ENCODE measurements at places on chromosomes 16 and 17.
A peak's percentile ranks its signal among the peaks of the same experiment; 100 is the strongest.

DNA sequence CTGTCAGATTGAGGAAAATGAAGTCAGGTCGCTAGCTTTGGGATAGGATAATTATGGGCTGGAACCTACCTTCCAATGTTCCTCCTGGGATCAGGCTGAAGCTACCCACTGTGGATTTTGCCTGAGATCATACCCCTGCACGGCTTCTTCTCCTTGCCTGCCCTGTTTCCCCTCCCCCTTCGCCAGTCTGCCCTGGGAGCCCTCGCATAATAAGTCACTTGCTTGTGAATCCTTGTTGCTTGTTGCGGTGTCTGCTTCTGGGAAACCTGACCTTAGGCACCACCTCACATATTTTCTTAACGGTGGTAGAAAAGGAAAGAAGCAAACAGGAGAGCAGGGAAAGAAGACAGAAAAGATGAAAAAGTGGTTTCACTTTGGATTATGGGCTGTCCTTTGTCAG lies 13.3 kb upstream of the PMP22 start:
- DNase-seq = no peak

DNA sequence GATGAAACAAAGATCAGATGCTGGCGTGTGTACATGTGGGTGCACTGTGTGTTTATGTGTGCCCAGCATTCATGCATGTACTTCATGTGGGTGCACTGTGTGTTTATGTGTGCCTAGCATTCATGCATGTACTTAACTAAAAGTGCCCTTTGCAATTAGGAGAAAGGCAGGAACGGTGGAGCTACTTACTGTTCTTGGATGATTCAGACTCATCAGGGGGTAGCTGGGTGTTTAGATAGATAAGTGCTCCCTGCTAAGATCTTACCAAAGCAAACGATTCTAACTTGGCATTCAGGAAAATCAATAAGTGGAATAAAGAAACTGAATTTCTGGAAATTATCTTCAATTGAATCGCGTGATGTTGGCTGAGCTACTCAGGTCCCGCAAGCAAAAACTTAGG lies 8.6 kb upstream of the MYH2 start:
- no peak for DNase-seq

DNA sequence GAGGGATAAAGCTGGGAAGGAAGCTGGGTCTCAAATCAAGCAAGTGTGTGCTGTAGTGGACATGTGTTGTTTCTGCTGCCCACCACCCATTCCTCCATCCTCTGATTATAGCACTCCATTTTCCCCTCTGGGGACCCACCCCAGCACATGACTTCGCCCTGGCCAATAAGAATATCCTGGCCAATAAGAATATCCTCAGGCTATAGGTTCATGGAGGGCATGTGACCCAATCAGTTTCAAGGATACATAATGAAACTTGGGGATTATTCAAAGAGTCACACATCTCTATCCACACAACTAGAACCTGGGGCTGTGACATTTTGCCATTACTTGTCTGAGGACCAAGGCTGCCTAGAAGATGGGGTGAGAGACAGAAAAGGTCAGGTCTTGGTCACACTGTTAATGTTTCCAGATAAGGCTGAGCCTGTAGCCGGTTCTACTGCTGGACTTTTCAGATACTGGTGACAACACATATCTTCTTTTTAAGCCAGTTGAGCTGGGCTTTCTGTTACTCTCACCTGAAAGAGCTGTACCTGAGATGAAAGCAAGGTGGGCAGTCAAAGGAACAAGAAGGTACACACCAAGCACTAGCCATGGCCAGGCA lies 33.7 kb downstream of the MYO18A start:
- no peak for DNase-seq

- no peak for DNase-seq
Measured at GRCh38 chr17:19750835-19751234, 2.7 kb upstream of the ALDH3A1 start.

GRCh38 chr17:27494192-27495091 lies 38.2 kb downstream of the KSR1 start:
- DNase-seq = peak; percentile 51

GRCh38 chr17:76239538-76240274 lies 587 bp downstream of the RNF157 start:
- DNase-seq = no peak

DNA sequence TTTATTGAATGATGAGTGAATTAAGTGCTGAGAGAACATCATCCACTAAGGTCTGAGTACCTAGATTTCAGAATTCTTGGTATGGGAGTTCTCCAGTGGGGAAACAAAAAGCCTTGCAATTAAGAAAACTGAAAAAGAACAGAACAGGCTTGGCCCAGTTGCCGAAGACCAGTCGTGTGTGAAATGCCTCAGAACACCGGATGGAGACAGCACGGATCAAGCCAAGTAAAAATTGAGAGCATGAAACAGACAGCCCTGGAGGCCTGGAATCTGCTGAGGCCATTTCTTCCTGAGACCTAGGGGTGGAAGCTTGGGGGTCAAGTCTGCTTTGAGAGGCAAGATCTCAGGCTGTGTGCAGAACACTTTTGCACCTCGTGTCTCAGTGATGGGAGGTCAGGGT lies 43.3 kb downstream of the GRIN2A start:
- DNase-seq = no peak

DNA sequence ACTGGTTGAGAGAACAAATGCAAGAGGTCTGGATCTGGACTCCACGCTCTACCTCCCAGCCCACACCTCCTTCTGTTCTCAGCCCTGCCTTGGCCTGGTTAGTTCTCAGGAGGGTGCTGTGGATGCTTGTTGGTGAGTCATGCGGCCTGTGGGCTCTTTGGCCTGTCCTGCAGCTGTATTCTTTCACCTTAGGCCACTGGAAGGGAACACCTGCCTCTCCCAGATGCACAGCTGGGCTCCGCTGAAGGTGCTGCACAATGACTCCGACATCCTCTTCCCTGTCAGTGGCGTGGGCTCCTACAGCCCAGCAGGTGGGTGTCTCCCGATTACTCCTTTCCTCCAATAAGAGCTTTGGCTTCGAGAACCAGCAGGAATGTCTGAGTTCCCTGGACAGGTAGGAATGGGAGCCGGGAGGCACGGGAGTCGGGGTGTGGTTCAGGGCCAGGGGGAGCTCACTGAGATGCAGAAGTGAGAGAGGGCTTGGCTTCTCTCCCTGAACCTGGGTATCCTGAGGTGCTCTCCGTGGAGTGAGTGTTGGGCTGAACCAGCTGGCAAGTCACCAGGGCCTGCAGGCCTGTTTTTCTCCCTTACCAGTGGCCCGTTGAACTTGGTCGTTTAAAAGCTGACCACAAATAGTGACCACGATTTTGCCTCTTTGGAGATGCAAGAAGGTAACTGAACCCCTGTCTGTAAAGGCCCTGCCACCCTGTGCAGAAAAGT lies 85.0 kb downstream of the SNX29 start:
- DNase-seq = no peak

DNA sequence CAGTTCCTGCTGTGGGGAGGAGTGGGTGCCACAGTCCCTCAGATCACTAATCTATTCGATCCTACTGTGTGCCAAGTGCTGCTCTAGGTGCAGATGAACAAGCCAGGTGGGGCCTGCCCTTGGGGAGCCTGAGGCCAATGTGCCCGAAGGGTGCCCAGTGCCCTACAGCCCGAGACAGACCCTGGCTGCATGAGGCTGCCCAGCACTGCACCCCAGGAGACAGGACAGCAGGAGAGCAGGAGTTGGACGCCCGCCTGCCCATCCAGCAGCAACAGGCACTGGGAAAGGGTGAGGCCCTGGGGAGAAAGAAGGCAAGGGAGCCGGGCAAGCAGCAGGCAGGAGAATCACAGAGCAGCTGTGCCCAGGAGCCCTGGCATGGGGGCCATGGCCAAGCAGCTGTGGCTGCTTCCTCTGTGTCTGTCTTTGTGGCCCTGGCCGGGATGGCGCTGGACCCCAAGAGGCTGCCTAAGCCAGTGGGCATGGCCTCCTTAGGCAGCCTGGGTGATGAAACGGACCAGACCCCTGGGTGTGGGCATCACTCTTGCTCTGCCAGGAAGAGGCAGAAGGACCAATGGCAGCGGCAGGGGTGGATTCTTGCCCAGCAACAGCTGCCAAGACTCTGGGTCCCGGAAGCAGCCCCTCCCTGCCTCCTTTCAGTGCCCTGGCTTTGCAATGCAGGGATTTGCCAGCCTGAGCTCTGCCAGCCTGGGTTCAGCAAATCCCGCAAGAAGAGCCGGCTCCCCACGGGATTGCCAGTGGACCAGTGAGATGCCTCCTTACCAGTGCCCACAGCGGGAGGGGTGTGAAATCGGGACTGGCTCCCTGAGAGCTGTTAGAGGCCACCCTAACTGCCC lies 179.6 kb upstream of the TNRC6C start:
- DNase-seq = no peak

- DNase-seq = no peak
Measured at GRCh38 chr17:9052921-9053320, 31.6 kb downstream of the NTN1 start.

GRCh38 chr16:12544477-12545296 lies 259.0 kb downstream of the CPPED1 start:
- no peak for DNase-seq

GRCh38 chr17:64133546-64134215 lies 3.7 kb upstream of the ERN1 start:
- DNase-seq = no peak

- no peak for DNase-seq
Measured at GRCh38 chr17:52357854-52358253, 199.3 kb upstream of the CA10 start.

- no peak for DNase-seq
Measured at GRCh38 chr16:67977469-67978227, 2.7 kb downstream of the DPEP3 start.

DNA sequence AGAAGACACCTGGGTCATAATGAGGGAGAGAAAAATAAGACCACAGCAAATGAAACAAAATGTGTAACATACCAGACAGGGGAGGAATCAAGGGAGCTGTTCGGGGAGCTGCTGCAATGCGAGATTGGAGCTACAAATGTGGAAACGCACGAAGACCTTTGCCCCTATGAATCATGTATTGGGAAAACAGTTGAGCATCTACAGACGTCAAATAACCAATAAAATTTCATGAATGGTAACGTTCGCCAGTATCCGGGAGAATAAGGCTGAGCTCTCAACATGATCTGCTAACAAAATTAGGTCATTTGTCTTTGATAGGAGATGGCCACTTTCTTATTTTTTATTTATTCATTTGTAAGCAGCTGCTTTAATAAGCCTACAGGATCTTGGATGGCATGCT lies 486.2 kb upstream of the RBFOX1 start:
- no peak for DNase-seq

- DNase-seq = no peak
Measured at GRCh38 chr16:35746281-35746962, 2287.0 kb downstream of the TP53TG3F start.

DNA sequence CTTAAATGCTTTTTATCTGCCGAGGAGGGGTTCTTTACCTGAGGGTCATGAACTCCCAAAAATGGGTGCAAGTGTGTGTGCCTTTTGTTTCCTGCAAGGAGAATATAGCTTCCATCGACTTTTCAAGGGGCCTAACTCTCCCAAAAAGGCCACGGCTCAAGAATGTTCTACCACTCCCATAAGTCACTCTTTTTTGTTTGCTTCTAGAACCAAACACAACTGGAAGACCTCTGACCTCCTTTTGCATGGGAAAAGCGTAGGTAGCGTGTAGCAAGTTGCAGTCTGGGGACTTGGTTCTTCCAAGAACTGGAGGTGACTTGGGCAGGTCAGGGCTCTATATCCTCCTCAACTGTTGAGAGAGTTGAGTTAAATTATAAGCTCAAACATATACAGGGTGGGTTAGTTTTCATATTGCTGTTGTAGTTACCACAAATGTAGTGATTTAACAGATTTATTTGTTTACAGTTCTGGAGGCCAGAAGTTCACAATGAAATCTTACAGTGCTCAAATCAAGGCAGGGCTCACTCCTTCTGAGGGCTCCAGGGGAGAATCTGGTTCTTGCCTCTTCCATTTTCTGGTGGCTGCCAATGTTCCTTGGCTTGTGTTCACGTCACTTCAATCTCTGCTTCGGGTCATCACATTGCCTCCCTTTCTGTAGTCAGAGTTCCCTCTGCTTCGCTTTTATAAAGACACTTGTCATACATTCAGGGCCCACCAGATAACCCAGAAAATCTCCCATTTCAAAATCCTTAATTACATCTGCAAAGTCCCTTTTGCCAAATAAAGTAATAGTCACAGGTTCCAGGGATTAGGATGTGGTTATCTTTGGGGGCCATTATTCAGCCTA lies 1.4 kb downstream of the TMEM97 start:
- DNase-seq = no peak

DNA sequence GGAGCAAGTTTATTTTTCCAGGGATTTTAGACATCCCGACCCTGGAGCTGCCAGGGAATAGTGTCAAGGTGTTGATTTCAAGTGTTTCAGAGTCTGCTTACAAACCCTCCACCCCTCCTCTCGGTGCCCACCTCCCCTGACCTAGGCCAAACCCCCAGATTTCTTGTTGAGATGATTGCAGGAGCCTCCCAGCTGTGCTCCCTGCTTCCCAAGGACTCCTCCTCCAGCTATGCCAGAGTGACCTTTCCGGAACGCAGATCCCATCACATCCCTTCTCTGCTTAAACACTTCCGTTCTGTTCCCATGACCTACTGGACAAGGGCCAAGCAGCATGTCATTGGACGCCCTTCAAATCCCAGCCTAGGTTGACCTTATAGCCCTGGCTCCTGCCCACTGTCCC lies 23.7 kb upstream of the CDH1 start:
- no peak for DNase-seq

DNA sequence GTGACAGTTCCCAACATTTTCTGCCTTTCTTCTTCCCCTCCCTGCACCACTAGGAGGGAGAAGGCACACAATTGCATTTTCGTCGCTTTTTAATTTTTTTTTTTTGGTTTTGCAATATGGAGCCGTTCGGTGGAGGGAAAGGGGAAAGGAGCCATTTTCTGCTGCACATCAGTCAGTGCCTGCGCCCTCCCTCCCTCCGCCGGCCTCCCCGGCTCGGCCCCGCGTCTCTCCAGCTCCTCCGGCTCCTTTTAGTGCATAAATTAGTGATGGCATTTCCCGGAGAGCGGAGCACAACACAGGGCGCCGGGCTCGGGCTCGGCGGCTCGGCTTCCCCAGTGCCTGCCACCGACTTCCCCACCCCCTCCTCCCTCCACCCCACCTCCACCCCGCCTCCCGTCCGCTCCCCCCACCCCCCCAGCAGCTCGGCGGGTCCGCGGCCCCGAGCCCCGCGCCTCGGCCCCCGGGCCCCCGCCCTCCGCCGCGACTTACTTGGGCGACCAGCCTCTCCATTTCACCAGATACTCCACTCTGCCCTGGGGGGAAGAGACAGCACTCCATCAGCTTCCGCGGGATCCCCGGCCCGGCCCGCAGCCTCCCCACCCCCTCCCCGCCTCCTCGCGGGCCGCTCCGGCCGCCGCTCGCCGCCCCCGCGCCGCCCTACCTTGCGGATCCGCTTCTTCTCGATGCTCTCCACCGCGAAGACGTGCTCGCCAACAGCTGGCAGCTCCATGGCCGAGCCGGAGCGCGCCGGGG lies 542 bp downstream of the CBX4 start:
- DNase-seq = no peak
